ENCODE measurements at places on chromosomes 11 and 22.

- DNase-seq: no peak
Measured at GRCh38 chr11:92750794-92751193, 218.7 kb upstream of the MTNR1B start.

- no peak for DNase-seq
Measured at GRCh38 chr11:40316171-40316570, 1143.3 kb downstream of the LRRC4C start.

GRCh38 chr11:118054712-118055640 lies 21.9 kb upstream of the TMPRSS4 start:
- DNase-seq: no peak

DNA sequence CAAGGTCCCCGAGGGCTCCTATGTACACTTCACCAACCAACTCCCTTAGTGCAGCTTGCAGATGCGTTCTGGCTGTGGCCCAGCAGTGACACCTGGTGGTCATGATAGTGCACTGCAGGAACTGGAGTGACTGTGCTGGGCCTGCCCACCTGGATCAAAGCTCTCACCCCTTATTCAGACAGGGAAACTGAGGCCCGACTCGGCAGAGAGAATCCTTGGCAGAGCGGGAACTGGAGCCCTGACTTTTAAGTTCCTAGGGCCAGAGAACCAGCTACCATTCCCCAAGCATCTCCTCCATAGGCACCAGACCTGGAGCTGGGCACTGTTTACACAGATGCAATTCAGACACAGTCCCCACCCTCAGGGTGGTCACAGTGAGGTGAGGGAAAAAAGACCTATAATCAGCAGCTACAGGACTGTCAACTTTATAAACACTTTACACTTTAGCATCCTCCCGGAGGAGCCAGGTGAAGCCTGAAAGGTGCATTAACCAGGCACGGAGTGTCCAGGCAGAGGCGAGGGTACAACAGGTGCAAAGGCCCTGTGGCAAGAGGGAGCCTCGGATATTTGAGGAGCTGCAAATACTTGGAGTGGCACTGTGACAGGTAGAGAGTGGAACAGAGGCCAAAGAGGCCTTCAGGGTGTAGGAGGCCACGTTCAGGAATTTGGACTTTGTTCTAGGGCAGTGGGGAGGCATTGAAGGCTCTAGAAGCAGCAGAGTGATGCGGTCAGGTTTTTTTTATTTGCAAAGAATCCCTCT lies 22.0 kb downstream of the RHBDD3 start:
- peak; percentile 49 for DNase-seq

GRCh38 chr11:94028436-94028835 lies 7.3 kb downstream of the HEPHL1 start:
- DNase-seq: no peak

GRCh38 chr11:72586321-72587090 lies 87.7 kb downstream of the PDE2A start:
- no peak for DNase-seq

DNA sequence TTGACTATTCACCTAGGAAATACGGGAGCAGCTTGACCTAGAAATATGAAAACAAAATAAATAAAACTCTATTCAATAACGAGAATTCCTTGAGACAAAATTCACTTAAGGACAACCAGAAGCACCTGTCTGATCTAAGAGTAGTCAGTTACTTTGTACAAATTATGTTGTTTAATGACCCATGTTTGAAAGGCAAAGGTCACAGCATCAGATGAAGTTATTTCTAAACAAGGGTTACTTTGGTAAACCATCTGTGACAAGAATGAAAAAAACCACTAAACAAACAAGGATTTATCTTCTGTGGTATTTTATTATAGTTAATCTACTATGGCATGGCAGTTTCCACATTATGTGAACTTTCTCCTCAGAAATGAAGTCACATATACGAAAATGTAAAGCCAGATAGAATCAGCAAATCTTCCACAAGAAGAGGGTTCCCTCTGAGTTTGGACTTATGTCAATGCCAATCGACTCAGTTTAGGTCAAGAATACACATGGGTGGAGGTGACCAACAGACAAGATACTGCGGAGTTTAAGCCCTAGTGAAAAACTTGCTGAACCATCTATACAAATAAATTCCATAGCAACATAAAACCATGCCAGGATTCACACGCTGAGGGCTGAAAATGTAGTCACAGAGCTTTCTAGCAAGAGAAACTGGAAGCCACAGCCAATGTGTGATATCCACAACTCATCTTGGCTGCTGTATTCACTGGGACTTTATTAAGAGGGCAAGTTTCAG lies 53.4 kb downstream of the NCAPD3 start:
- DNase-seq: no peak

- DNase-seq: peak; percentile 2
Measured at GRCh38 chr11:30128269-30128932, 102.4 kb upstream of the FSHB start.

GRCh38 chr11:128881221-128881620 lies 9.9 kb upstream of the KCNJ5 start:
- DNase-seq: peak; percentile 17

DNA sequence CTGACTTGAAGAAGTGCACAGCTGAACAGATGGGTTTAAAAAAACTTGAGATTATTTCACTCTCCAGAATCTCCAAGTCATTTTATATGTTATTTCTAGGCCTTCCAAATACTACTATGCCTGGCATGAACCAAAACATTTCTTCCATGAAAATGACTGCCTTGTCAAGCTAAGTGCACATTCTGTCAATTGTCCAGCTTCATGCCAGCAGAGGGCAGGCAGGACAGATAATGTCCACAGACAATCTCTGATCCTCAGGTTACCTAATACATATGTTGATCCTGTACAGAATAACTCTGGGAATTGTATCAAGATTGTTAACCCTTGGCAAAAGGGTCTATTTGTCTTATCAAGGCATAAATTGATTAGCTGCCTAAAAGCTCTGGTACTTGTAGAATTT lies 229.5 kb downstream of the AASDHPPT start:
- DNase-seq: no peak

DNA sequence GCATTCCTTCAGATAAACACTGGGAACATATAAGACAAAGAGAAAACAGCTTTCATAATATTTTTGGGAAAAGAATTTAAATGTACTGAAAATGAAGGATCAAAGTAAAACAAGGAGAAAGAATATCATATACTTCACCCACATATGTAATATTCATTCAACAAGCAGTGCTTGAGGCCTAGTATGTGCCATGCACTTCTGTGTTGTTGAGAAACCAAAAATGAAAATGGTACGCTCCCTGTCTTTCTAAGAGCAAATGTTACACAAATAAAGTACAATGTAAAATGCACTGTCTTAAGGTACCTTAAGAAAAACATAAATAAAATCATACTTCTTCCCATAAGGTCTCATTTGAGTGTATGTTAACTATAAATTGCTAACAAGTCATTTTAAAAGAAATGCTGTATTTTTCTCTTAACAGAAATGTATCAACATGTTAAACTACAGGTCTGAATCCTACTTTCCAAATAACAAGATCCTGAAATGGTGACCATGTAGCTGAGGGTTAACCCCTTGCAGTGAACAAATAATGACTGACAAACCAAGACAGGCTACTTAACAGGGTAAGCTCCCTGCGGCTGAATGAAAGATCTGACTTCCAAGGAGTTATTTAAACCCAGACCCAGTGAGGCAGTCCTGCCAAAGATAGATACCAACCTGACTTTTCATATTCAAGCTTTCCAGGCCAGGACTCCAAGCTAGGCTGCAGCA lies 377.6 kb downstream of the DCDC1 start:
- DNase-seq: no peak

DNA sequence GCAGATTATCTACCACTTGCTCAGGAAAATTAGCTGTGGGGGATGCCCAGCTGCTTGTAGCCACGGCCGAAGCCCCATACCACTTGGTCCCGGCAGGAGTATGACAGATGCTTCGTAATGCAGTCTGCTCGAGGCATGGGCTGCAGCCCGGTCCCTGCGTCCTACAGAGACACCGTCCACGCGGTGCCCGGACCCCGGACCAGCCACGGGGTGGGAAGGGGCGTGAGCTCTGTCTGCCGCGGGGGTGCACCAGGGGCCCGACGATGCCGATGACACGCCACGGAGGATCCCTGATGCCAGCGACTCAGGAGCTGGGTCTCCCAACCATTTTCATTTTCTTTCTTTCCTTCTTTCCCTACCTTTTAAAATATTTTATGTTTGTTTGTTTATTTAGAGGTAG lies 30.0 kb downstream of the SLC25A17 start:
- DNase-seq: no peak

GRCh38 chr22:42328130-42328783 lies 57.8 kb upstream of the TCF20 start:
- DNase-seq: no peak

DNA sequence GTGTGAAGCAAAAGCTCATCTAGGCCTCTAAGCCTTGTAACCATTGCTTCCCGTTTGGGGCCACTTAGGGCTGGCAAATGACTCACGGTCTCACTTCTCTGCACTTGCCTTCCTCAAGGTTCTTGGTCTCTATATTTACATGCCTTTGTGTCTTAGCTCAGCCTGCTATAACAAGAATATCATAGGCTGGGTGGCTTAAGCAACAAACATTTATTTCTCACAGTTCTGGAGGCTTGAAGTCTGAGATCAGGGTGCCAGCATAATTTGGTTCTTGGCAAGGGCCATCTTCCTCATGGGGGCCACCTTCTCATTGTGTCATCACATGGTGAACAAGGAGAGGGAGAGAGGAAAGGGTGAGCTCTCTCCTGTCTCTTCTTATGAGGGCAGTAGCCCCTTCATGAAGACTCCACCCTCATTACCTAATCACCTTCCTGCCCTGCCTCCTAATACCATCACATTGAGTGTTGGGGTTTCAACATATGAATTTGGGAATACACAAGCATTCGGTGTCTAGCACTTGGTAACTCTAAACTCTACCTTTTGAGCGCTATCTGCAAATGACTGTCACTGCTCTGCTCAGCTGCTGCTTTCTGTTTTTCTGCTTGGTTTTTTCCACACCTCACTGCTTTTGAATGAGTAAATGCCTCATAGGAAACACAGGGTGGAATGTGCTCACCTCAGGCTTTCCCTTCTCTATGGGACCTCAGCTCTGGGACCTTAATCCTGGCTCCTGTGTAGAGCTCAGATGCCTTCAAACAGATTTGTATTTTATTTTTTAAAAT lies 16.2 kb upstream of the ME3 start:
- no peak for DNase-seq

DNA sequence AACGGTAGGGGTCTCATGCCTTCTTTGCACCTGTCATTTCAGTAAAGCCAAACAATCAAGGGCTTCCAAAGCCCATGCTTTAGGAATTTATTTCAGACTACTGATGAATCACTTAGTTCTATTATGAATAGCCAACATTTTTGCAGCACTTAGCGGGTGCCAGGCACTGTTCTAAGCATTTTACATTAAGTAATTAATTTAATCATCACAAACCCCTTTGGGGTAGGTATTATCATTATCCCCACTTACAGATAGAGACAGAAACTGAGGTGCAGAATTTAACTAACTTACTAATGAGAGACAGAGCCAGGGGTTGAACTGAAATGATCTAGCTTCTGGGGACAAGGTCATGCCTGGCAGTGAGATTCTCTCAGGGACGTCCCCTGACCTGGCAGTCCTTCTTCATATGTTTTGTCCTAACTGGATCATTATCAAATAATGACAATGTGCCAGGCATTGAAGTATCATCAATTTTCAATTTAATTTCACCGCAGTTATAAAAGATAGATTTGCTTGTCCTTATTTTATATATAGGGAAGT lies 31.7 kb upstream of the NAV2 start:
- no peak for DNase-seq

DNA sequence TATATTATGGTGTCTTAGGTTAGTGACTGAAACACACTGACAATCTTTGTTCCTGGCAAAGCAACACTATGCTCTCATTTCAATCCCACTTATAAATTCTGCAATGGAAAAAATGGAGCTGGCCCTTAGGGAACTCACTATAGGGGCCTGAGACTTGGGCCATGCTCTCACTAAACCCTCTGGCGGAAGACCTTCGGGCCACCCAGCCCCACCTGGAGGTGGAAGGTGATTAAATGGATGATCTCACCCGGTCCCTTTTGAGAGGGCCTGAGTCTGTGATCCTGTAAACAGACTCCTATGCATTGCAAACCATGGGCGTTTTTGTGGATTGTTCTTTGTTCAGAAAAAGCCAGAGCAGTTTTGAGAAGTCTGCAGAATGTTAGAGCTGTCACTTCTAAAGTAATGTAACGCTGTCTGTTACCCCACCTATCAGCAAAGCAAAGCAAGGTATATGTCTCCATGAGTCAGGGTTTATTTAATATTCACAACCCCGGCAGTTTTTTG lies 17.0 kb upstream of the CDON start:
- peak; percentile 51 for DNase-seq

GRCh38 chr11:47442514-47442913 lies 6.4 kb downstream of the RAPSN start:
- no peak for DNase-seq

DNA sequence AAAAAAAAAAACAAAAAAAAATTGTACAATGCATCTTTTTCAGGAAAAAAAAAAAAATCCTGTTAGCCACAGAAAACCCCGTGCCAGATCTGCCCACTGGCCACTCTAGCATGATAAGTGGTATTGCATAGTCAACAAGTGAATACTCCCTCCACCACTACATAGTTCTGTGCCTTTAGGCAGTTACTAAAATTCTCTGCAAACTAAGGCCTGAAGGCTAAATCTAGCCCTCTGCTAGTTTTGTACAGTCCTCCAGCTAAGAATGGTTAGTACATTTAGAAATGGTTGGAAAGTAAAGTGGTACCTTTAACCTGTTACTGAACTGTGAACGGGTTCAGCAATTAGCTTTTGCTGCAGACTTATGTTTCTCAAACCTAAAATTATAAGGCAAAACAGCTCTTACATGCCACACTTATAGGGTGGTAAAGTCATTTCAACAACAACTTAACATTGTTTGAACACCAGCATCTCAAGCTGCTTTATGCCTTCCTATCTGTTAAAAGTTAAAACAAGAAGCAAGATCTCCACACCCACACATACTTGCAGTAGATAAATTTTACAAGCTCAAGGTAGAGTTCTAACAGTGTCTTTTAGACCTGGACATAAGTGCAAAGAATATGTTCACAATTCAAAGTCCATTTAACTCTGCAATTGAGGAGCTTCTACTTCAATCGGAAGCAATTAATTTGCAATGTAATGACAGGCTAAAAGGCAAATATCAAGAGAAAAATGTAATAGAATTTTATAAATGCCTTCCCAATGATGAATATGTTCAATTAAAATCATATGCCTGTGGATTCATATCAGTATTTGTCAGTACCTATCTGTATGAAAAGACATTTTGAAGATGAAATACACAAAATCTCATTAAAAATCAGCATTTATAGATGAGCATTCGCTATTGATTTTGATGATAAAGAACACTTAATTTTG lies 7.3 kb downstream of the C11orf71 start:
- no peak for DNase-seq

- DNase-seq: no peak
Measured at GRCh38 chr22:26798462-26799065, 141.2 kb downstream of the MIAT start.

GRCh38 chr11:60946601-60947264 lies 5.2 kb downstream of the SLC15A3 start:
- no peak for DNase-seq

Data from NCI-H1092 (cell line).